PC-9 (cell line): ENCODE measurements at places on chromosomes 2 and 18. TPM values are rescaled to one million over a fixed set of nuclear protein-coding genes. Genes with fewer than 3 reads are reported as not detected.

C2orf66 gene
- 0.22 TPM in 1 of 2 replicates, not detected in the other for total RNA-seq

TACR1 gene
- total RNA-seq = not detected in 2 replicates

ZNF513 gene
- 4.1 and 4.5 TPM in 2 replicates for total RNA-seq

IL36B gene
- total RNA-seq = not detected in 2 replicates

EMILIN1 gene
- 0.83 and 1.6 TPM in 2 replicates for total RNA-seq

DNA sequence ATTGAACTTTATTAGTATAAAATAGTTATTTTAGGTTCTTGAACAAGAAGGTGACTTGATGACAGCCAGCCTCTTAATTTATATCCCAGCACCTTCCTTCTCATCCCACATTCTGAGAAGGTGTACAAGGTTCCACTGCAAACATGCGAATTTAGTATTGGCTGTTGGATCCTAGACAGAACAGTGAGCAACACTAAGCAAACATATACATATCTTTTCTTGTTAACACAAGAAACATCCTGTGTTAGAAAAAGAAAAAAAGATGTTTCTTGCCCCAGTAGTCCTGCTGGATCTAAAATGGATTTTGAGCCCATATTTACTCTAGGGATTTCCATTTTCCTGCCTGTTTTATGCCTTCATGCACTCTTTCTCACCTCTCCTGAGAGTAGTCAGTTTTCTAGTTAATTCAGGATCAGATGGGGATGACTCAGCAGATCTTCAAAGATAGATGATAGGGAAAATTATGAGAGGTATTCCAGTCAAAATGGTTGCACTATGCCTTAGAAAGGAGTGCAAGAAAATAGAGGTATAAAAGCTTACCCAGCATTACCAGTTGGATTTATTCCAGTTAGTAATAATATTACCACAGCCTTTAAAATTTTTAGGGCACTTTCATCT, 336.5 kb downstream of the MEIS1 start:
- H3K4me3 ChIP-seq = no peak overlapping the region
- H3K36me3 ChIP-seq = no peaks in the 10 kb centered on the region
- no peaks in the 10 kb centered on the region for H3K27me3 ChIP-seq
- peaks cover 4% of the 10 kb centered on the region; the same call in 1 of the 2 replicates for H3K4me1 ChIP-seq

- H3K36me3 ChIP-seq = no peaks in the 10 kb centered on the region
- no peak overlapping the region for H3K27ac ChIP-seq
- no peak overlapping the region for H3K4me3 ChIP-seq
- H3K4me1 ChIP-seq = no peaks in the 10 kb centered on the region
These were observed 145.8 kb downstream of the MCFD2 start for GRCh38 chr2:46769809-46770208.

GRCh38 chr2:3679180-3679579, 21.2 kb downstream of the ALLC start:
- H3K4me1 ChIP-seq = no peaks in the 10 kb centered on the region
- no peak overlapping the region for H3K27ac ChIP-seq
- peaks cover 99% of the 10 kb centered on the region for H3K27me3 ChIP-seq
- H3K36me3 ChIP-seq = no peaks in the 10 kb centered on the region

GRCh38 chr18:75548353-75548905, 120.9 kb upstream of the SMIM21 start:
- peaks cover 65% of the 10 kb centered on the region for H3K27me3 ChIP-seq
- H3K4me1 ChIP-seq = no peaks in the 10 kb centered on the region
- H3K4me3 ChIP-seq = no peak overlapping the region
- no peak for DNase-seq
- H3K36me3 ChIP-seq = no peaks in the 10 kb centered on the region

GRCh38 chr2:132668189-132668823, 1.7 kb downstream of the LYPD1 start:
- DNase-seq = no peak
- H3K27ac ChIP-seq = no peak overlapping the region
- H3K4me3 ChIP-seq = no peak overlapping the region
- H3K4me1 ChIP-seq = peaks cover 12% of the 10 kb centered on the region
- H3K27me3 ChIP-seq = no peaks in the 10 kb centered on the region
- H3K36me3 ChIP-seq = no peaks in the 10 kb centered on the region

DNA sequence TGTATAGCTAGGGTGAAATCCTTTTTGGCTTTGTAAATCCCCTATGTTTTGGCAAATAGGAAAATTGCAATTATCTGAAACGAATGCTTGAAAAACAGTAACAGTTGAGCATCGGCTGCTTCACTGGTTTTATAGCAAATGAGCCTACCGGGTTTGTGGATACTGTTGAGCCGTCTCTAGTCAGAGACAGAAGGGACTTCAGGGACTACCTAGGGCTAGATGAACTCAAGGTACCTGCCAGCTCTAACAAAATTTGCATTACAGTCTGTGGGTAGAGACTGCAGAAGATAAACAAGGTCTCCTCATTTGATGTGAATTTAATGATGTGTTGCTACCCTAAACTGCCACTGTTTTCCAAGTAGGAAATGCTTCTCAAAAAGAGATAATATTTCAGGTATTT, 101.1 kb downstream of the EML6 start:
- no peaks in the 10 kb centered on the region for H3K36me3 ChIP-seq
- no peak overlapping the region for H3K4me3 ChIP-seq
- no peaks in the 10 kb centered on the region for H3K27me3 ChIP-seq
- no peak for DNase-seq
- H3K27ac ChIP-seq = no peak overlapping the region

GRCh38 chr2:145292166-145292565, 772.2 kb upstream of the ZEB2 start:
- H3K4me1 ChIP-seq = no peaks in the 10 kb centered on the region
- H3K36me3 ChIP-seq = no peaks in the 10 kb centered on the region
- no peak for DNase-seq
- H3K27me3 ChIP-seq = no peaks in the 10 kb centered on the region

- DNase-seq = no peak
- no peak overlapping the region for H3K27ac ChIP-seq
- H3K36me3 ChIP-seq = no peaks in the 10 kb centered on the region
- H3K27me3 ChIP-seq = no peaks in the 10 kb centered on the region
- H3K4me3 ChIP-seq = peak overlapping the region; percentile 69
- peaks cover 15% of the 10 kb centered on the region; the same call in 1 of the 2 replicates for H3K4me1 ChIP-seq
These were observed 725 bp downstream of the SLC66A2 start for GRCh38 chr18:79950515-79951341.

- peaks cover 38% of the 10 kb centered on the region for H3K4me1 ChIP-seq
- no peak for DNase-seq
- no peak overlapping the region for H3K27ac ChIP-seq
- no peak overlapping the region for H3K4me3 ChIP-seq
- no peaks in the 10 kb centered on the region for H3K27me3 ChIP-seq
- H3K36me3 ChIP-seq = no peaks in the 10 kb centered on the region
These were observed 28.4 kb upstream of the MGAT4A start for GRCh38 chr2:98759338-98759737.

DNA sequence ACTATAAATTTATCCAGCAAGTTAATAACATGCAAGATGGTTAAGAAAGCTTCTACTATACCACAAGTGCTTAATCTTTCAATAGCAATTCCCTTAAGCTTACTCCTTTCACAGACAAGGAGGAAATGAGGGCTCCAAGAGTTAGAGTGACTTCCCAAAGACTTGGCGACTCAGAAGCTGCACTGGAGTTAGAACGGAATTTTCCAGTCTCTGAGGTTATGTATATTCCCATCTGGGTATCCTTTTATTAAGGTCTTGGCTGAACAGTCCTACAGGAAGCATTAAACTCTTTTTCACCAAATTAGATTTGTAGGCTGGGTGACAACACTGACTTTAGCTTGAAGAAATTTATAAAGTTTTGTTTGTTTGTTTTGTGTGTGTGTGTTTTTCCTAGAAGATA, 256.9 kb upstream of the DPP10 start:
- H3K36me3 ChIP-seq = no peaks in the 10 kb centered on the region
- DNase-seq = no peak
- no peak overlapping the region for H3K27ac ChIP-seq
- H3K4me3 ChIP-seq = no peak overlapping the region
